Upper lobe of right lung (tissue), 1 donor: ENCODE measurements at places on chromosomes 1 and 21. TPM values are rescaled to one million over a fixed set of nuclear protein-coding genes. Genes with fewer than 3 reads are reported as not detected.

GRCh38 chr1:959731-960362, 537 bp upstream of the KLHL17 start:
- H3K36me3 ChIP-seq = peaks cover 20% of the 10 kb centered on the region
- DNase-seq = no peak
- H3K4me1 ChIP-seq = peaks cover 21% of the 10 kb centered on the region
- no peaks in the 10 kb centered on the region for H3K27me3 ChIP-seq
- H3K27ac ChIP-seq = no peak overlapping the region

The LCE1C gene
- total RNA-seq = not detected

- H3K4me1 ChIP-seq = no peaks in the 10 kb centered on the region
- H3K27ac ChIP-seq = no peak overlapping the region
- no peak overlapping the region for H3K4me3 ChIP-seq
- no peaks in the 10 kb centered on the region for H3K36me3 ChIP-seq
- H3K27me3 ChIP-seq = no peaks in the 10 kb centered on the region
Observed at GRCh38 chr1:183375381-183375780, 42.8 kb downstream of the NMNAT2 start.

DNA sequence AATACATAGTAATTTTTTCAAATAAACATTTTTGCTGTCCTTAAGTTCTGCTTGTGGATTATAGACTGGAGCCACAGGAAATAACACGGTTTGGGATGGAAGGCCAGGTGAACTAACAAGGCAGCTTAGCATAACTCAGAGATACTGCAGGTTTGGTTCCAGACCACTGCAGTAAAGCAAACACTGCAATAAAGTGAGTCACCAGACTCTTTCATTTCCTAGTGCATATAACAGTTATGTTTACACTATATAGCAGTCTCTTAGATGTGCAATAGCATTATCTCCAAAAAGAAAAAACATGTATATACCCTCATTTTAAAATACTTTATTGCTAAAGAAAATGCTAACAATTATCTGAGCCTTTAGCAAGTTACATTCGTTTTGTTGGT, 22.0 kb downstream of the LRRC42 start:
- no peak overlapping the region for H3K27ac ChIP-seq
- DNase-seq = no peak
- peaks cover 74% of the 10 kb centered on the region for H3K36me3 ChIP-seq
- H3K4me3 ChIP-seq = no peak overlapping the region

- H3K36me3 ChIP-seq = no peaks in the 10 kb centered on the region
- DNase-seq = no peak
- peak overlapping the region; percentile 12 for H3K4me3 ChIP-seq
Observed at GRCh38 chr1:151196292-151196800, 2.0 kb upstream of the PIP5K1A start.

GRCh38 chr1:147719711-147720225, 40.6 kb downstream of the GJA5 start:
- no peaks in the 10 kb centered on the region for H3K27me3 ChIP-seq
- no peak for DNase-seq
- no peak overlapping the region for H3K4me3 ChIP-seq
- no peaks in the 10 kb centered on the region for H3K4me1 ChIP-seq

- H3K4me1 ChIP-seq = no peaks in the 10 kb centered on the region
- no peak overlapping the region for H3K4me3 ChIP-seq
- no peaks in the 10 kb centered on the region for H3K27me3 ChIP-seq
- H3K27ac ChIP-seq = no peak overlapping the region
Observed at GRCh38 chr1:23673086-23673813, 18.4 kb upstream of the RPL11 start.
